Stimulated activated CD8-positive, alpha-beta memory T cell treated with anti-CD3 and anti-CD28 coated beads, Interleukin-4, amount 100 ng/mL, for 4 hours (primary cell): ENCODE measurements at places on chromosomes 5 and 9.

DNA sequence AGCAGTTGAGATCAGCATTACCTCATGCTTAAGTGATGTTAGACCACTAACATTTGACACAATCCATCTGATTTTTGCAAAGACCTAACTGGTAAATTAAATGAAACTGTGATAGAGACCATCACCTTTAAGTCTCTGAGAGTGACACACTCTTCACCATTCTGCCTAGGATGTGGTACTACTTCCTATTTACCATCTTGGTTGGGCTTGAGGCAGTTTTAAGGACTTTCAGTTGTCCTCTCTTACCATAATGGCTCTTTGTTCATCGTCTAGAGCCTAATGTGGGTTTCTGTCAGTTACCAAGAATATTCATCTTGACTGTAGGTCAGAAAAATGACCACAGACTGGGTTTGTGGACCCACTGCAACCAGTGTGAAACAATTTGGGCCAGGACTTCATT is 158.1 kb downstream of the CETN3 start:
- no peak for DNase-seq

DNA sequence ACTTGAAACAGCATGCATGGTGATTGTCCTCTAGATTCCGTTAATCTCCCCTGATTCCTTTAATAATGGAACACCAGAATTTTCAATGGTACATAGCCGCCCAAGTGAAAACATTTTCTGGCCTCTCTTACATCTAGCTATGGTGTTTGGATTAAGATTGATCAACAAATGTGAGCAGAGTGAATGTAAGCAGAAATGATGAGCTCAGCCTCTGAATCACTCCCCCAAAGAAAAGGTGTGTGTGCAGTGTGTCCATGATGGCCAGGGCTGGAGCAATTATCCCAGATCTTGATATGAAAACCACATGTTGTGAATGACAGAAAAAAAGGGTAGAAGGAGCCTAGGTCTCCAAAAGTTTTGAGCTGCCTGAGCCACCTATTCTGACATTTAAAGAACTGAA is 55.3 kb downstream of the OR2K2 start:
- DNase-seq = no peak

GRCh38 chr5:151677776-151678545 is 8.8 kb downstream of the SPARC start:
- DNase-seq = no peak

DNA sequence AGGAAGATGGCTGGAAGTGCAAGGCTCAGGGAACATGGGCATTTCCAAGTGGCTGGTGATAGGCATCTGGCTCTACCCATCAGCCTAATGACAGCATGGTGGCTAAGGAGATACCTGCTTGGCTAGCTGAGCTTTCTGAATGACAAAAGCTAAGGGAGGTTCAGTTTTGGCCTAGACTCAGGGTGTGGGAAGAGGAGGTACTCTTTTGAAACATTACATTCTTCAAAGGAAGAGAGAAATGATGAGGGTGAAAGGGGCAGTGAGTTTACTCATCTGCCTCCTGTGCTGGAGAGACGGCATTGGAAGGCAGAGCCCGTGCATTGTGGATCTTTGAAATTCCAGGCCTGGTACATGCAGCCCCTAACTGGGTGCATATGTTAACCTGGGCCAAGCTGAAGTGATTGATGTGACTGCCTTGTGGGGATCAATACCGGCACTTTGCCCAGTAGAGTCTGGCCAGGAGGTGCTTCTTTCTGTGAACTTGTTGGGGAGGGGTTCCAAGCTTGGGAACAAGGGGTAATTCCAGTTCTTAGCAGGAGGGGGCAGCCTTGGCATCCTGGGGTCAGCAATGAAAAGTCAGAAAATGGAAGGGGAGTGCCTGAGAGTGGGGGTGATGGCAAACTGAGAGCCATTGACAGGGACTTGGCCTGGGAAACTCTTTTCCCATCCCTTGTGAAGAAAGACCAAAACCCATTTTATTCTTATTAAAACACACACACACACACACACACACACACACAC is 108.6 kb downstream of the ACER2 start:
- DNase-seq = no peak

- no peak for DNase-seq
Measured at GRCh38 chr9:98880311-98881015, 63.2 kb upstream of the COL15A1 start.

DNA sequence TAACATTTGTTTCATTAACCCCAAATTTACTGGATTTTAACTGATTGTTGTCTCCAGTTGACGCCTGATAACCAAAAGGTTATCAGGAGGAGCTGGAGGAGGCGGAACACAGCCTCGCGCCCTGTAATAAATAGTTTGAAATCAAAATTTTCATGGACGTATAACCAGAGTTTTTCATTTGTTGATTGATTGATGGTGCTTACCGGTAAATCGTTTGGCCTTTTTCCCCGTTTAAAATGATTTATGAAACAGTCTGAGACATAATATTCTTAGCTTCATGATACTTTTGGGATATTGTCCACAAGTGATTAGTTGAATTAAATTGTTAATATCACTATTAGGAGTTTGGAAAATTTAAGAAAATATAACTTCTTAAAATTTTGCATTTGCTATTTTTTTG is 1.7 kb downstream of the FOCAD start:
- no peak for DNase-seq

DNA sequence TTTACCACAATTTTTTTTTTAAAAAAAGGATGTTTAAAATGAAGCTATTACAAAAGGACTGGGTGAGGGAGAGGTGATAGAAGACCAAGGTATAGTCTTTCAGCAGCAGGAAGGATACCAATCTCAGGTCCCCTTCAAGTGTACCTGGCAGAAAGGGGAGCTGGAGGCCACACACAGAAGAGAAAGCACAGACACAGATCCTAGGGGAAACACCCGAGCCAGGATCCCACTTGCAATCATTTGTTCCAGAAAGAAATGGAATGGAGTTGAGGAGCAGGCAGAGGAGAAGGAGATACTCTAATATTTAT is 5.6 kb downstream of the GNPDA1 start:
- DNase-seq = no peak

DNA sequence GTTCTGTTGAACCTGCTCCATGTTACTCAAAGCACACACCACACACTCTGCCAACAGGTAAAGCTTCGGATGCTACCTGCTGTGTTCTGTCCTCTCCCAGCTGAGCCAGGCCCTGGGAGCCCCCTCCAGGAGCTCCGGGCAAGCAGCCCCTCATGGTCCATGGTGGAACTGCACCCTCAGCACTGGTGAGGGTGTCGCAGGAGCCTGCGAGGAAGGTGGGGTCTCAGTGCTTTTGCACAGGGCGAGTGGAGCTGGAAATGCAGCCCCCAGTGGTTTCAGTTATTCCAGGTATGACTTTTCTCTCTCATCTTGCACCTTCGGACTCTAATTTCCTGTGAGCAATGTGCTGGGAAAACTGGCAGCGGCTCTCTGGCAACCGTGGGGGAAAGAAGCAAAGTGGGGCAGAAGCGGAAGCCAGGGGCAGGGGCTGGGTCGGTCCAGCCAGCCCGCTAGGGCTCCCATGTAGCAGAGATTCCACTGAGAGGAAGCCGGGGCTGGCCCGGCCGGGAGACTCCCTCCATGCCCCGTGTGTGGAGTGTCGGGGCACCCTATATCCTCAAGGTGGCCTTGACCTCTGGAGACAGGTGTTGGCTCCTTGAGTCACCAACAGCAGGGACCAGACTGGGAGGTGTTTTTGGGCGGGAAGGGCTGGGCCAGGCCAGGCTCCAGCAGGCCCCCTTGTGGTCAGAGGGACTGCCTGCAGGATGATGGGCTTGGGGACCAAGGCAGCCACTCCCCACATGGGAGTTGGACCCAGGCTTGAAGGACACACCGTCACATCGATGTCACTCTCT is 75.6 kb upstream of the PRSS3 start:
- DNase-seq = no peak

GRCh38 chr9:5931657-5932056 is 41.0 kb downstream of the MLANA start:
- no peak for DNase-seq

DNA sequence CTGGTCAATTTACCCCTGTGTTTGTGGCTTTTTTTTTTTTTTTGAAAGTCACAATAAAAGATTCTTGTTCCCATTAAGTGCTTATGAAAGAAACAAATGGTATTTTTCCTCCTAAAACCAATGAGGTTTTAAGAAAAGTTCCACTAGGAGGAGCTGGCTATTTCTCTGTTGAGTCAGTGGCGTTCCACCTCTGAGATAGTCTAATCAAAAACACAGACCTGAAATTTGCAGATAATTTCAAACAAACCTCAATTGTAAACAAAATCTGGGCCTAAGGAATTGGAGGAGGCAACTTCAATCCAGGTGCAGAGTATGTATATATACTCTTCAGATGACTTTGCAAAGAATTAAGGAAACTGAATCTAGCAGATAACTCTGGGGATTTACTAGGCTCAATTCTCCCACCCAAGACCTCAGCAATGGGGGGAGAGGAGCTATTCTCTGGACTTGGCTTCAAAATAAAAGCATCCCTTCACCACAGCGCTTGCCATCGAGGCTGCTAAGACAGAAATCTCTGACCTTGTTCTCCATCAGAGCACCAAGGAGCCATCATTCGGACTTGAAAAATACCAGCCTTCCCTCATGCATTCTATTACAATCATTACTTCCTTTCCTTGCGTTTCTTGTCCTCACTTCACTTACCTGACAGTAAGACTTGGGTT is 52.4 kb downstream of the FANCC start:
- DNase-seq = no peak

- DNase-seq = no peak
Measured at GRCh38 chr9:110750272-110750671, 81.7 kb downstream of the MUSK start.

GRCh38 chr9:92652461-92652860 is 17.5 kb downstream of the IPPK start:
- no peak for DNase-seq

DNA sequence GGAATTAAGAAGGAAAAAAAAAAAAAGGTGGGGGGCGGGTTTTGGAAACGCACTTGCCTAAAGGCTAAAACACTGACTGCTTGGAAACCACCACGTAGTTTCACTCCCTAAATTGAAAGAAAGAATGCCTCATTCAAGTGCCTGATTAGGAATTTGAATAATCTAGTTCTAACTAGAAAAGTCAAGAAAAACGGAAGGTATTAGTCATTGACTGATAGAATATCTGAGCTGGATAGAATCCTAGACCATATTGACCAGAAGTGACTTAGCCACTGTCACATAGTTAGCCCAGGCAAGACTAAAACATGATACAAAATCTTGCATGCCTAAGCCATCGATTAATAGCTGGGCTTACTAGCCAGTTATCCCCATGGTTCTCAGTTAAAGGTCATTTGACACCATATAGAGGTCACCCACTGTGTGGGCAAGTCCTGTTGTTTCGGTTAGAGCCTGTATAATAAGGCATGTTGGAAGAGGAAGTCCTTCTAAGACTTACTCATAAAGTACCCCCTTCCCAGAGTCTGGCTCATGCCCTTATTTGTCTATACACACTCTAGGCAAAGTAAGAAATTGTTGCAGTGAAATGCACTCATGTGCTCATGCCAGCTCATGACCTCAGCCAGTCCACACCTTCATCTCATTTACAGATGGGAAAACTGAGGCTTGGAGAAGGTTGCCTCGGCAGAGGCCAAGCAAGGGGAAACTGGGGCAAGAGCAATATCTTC is 40.2 kb downstream of the SH3RF2 start:
- DNase-seq = no peak

GRCh38 chr9:13860946-13861640 is 452.8 kb downstream of the NFIB start:
- DNase-seq = no peak

DNA sequence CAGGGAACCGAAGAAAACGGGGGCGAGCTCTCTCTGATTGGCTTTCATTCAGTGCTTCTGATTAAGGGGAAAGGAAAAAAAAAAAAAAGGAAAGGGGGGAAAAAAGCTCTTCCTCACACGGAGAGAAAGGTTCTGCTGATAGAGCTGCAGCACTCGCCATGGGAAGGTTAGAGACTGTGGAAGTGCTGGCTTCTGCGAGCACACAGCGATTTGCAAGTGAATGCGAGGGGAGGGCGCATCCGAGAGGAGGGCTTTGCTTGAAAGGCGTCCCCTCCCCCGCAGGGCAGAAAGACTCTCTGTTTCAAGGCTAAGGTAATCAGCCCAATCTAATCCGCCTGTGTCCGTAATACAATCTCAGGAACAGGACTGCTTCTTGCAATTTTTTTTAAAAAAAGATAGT is at the start of gene CDH10:
TSS of gene CDH10 (minus strand) at position 218 of the 400 bp plus-strand sequence. CDS start 51,488 bp downstream, outside the sequence.
- DNase-seq = no peak

GRCh38 chr5:6900247-6901227 is 187.3 kb downstream of the TENT4A start:
- no peak for DNase-seq

GRCh38 chr9:129428864-129429577 is 191.9 kb downstream of the C9orf50 start:
- DNase-seq = no peak

DNA sequence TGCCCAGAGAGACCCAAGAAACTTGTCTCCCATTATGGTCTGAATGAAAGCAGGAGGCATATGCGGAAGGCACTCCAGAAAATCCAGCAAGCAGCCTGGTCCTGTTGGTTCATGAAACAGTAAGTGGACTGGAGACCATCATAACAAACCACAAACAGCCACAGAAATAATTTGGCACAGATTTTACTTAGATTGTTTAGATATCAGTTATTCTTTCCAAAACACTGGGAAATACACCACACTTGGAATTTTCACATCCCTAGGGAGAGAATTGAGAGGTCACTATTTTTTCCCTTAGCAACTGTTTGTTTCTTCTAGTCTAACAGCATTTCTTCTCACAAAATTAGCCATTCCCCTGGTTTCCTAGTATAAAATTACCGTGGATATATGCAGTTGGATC is 300.8 kb downstream of the OSTF1 start:
- DNase-seq = no peak

- no peak for DNase-seq
Measured at GRCh38 chr5:58988938-58989337, 406.1 kb downstream of the RAB3C start.

- DNase-seq = no peak
Measured at GRCh38 chr9:88826181-88826580, 165.1 kb upstream of the S1PR3 start.

DNA sequence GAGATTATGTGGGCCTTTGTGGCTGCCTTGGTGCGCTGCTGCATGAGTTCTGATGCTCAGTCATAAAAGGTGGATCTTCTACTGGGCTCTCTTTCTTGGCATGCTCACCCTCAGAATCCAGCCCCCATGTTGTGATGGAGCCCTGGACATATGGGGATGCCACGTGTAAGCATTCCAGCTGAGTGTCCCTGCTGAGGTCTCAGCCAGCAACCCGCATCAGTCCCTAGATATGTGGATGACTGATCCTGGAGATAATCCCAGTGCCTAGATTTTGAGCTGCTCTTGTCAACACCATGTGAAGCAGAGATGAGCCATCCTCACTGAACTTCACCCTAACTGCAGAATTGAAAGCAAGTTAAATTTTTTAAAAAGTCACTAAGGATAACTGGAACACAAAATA is 390.1 kb downstream of the DMRT2 start:
- DNase-seq = no peak
